ENCODE measurements at places on chromosomes 4 and X.

DNA sequence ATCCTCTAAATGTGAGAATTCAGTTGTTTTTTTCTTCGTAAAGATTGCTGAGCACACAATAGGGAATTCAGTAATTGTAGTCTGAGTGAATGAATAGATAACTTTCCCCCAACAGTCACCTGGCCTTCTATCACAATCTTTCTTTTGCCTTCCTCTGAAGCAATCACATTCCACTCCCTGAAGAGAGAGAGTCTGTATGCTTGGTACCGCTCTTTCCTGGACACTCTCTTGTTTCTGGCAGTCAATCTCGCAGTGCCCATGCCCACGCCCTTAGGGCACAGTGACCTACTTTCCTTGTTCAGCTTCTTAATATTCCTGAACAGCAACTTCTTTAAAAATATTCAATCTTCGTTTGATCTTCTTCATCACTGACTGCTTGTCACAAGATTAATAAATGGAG lies 255.9 kb downstream of the ADAMTS3 start:
- DNase-seq: no peak

- no peak for DNase-seq
These were observed 235.7 kb downstream of the DACH2 start for GRCh38 chrX:86383681-86384540.

- DNase-seq: no peak
These were observed 63.3 kb upstream of the ANXA10 start for GRCh38 chr4:168028970-168029597.

GRCh38 chr4:4502694-4503311 lies 39.0 kb downstream of the STX18 start:
- DNase-seq: peak; percentile 37

DNA sequence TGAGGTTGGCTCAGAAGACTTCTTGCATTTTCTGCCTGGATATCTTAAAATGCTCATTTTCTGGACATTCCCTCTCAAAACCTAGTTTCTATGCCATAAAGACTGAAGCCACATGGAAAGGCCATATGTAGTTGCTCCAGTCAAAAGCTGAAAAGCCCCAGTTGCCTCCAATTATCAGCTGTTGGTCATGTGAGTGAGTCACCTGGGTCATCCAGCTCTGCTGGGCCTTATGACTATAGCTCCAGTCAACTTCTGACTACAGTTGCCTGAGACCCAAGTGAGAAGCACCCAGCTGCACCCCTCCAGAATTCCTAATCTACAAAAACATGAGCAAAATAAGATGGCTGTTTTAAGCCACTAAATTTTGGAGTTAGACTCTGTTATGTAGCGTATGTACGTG lies 41.9 kb downstream of the HELQ start:
- peak; percentile 4 for DNase-seq
